ENCODE measurements at places on chromosomes 3 and 15.

DNA sequence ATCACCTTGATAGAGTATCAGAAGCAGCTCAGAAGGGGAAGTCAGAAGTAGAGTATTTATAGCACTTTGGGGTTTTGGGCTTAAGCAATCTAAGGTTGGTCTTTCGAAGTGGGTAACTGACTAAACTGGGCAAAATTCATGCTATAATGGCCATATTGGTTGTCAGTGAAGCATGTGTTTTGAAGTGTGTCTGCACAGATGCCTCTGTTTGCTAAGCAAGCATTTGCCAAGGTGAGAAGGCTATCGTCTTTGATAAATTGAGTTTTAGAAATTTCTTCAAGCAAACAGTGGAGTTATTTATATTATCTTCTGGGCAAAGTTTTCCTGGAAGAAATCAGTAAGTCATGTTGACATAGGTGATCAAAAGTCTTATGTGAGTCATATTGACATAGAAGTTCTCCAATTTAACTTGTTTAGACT is 412.8 kb upstream of the TGFBR2 start:
- DNase-seq, result peak; percentile 50

DNA sequence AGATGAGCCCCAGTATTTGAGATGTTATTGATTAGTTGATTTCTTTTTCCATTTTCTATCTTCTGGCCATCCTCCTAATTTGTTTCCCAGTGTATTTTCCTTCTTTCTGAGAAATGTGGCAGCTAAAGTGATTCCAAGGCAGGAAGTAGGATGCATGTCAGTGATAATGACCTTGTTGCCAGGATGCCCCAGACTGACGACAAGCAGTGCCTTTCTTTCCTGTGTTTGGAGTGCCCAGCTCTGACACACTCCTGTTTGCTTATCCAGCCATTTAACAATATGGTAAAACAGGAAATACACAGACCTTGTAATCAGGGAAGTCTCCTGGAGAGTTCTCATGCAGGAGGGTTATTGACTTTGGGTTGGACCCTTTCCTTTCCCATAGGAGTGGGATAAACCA is 20.4 kb downstream of the TMOD2 start:
- no peak for DNase-seq

GRCh38 chr3:157465741-157466140 is 29.1 kb downstream of the PTX3 start:
- no peak for DNase-seq

GRCh38 chr3:155602307-155602706 is 142.6 kb downstream of the PLCH1 start:
- DNase-seq, result no peak

- peak; percentile 34 for DNase-seq
Observed at GRCh38 chr3:37861620-37862041, at the start of gene CTDSPL. CTDSPL (plus strand) TSS chr3:37861880; CDS start chr3:37862200, 320 bp downstream.

GRCh38 chr3:125125821-125126245 is 70.0 kb upstream of the HEG1 start:
- no peak for DNase-seq

DNA sequence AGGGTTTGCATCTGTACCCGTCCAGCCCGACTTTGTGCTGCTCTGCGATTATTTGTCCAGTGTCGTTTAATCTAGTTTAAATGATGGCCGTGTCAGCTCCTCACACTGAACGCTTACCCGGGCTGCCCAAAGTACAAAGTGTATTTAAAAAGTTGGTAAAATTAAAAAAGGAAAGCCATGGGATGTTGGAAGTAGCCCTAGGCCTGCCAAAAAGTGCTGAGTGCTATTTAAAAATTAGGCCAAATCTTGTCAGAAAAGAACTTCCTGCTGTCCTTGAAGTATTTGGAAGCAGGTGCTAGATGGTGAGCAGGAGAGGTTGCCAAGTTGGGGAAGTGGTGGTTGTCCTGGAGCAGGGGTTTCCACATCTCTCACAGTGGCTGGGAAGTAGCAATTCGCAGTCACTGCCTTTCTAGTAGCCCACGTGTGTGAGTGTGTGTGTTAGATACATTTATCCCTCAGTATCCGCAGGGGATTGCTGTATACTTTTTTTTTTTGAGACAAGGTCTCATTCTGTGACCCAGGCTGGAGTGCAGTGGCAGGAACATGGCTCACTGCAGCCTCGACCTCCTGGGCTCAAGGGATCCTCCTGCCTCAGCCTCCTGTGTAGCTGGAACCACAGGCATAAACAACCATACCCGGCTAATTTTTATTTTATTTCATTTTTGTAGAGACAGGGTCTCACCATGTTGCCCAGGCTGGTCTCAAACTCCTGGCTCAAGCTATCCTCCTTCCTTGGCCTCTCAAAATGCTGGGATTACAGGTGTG is 664 bp downstream of the PPCDC start:
- DNase-seq, result peak; percentile 49

DNA sequence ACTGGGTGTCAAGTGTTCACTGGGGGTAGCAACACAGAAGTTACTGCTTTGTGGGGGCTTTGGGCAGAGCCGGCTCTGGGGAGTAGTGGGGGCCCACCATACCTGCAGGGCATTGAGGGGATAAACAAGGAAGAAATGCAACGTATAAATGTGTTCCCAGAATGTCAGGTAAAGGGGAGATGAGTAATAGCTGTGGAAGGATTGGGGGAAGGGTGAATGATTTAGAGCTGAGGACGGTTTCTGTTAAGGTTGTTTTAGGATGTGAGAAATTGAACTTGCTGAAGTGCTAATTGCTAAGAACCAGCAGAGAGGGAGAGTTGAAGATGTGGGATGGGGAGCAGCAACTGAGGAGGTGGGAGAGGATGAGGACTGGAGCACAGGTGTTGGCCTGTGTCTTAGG is 10.7 kb downstream of the SCG5 start:
- DNase-seq, result no peak

- DNase-seq, result no peak
Observed at GRCh38 chr3:119338754-119339153, 44.6 kb downstream of the ARHGAP31 start.

DNA sequence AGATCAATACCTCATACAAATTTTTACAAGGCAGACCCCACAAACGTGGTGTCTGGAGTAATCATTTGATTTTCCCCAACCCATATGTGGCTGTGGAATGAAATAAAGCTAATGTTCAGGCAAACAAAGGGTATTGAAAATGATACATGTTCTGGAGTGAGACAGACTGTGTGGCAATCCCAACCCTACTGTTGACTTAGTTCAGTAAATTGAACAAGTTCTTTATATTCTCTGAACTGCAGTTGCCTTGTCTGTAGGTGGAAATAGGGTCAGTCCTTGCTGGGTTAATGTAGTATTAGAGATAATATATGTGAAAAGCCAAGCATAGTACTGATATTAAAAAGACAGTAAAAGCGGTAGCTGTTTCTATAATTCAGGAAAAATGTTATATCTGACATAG is 69.0 kb downstream of the GRM7 start:
- no peak for DNase-seq

- DNase-seq, result no peak
Observed at GRCh38 chr3:16286751-16287543, 21.9 kb downstream of the OXNAD1 start.

DNA sequence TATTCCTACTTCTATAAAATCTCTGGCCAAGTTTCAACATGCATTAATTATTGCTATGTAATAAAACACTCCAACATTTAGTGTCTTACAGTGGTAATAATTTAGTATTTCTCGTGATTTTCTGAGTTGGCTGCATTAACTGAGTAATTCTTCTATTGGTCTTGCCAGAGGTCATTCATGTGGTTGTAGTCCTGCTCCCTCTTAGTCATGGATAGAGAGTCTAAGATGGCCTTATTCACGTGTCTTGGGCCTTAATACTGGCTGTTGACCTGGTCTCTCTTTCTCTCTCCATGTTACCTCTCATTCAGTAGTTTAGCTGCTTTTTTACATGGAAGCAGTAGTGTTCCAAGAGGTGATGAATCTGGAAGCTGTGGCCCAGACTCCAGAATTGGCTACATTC is 140.1 kb upstream of the ZBTB20 start:
- no peak for DNase-seq

DNA sequence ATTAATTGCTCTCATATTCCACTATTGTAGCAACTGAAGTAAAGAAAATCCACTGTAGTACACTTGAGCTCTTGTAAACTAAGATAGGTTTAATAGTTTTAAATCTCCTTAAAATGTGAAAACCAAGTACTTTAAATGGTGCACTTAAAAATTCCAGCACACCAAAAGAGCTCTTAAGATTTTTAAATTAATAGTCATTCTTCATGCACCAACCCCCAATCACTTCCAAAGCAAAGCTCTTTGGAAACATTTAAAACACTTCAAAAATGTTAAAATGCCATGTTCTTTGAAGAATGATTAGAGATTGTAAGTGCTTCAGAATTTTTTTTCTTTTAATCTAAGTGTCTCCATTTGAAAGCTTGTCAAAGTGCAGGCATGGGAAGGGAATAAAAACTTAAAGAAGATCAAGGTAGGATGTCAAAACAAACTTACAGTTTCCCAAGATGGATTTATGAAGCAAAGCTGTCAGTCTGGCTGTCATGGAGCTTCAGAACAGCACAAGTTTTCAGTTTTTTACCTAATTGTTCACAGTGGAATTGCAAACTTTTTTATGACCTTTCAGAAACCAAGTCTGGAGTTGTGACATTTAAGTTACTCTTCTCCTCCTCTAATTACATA is 84.3 kb downstream of the ARPP21 start:
- no peak for DNase-seq

DNA sequence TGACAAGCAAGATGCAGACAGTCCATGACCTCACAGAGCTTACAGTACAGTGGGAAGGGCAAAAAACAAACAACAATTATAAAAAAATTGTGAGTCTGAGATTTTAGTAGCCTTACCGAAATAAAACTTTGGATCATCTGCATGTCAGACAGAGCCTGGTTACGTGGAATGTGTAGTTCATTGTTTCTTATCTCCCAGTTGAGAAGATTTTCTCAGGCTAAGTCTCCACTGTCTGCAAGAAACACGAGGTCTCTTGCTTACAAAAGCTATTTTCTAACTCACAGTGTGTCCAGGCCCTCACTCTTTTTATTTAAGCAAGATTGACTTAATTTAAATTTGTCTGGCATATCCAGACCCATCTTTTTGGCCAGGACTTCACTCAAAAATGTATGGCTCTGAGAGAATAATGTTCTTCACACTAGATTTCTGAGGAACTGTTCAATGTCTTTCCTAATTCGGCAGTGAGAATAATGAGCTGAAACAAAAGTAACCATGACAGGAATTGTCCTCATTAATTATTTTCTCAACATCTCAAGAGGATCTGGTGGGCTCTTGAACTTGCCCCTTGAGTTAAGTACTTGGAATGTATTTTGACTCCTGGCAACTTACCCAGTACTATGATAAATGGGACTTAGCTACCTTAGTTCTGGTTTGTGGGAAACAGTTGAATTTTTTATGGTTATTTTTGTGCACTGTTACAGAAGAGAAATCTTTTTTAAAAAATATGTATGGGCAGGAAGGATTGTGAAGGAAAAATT is 265.1 kb upstream of the COL8A1 start:
- no peak for DNase-seq

GRCh38 chr3:144119633-144120032 is 148.0 kb downstream of the DIPK2A start:
- DNase-seq, result no peak

DNA sequence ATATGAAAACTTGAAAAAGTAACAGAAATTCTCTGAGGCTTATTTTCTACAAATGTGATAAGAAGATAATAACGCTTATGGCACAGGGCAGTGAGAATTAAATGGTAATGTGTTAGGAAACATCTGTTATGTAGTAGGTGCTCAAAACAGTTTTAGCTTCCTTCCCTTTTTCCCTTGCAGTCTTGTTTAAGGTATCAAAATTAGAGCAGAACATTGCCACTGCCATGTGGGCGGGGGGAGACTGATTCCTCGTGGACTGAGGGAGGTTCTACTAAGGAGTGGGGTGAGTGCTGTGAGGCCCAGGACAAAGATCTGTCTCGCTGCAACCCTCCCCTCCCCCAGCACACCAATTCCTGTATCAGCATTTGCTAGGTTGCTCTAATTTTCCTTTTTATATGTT is 702.4 kb downstream of the TUSC7 start:
- no peak for DNase-seq

- DNase-seq, result no peak
Observed at GRCh38 chr3:30518872-30519271, 87.5 kb upstream of the TGFBR2 start.

GRCh38 chr15:28917791-28918140 is 32.0 kb downstream of the APBA2 start:
- no peak for DNase-seq

GRCh38 chr3:187802928-187803259 is 57.6 kb upstream of the BCL6 start:
- DNase-seq, result no peak

GRCh38 chr3:26657348-26657976 is 34.9 kb downstream of the LRRC3B start:
- DNase-seq, result no peak

DNA sequence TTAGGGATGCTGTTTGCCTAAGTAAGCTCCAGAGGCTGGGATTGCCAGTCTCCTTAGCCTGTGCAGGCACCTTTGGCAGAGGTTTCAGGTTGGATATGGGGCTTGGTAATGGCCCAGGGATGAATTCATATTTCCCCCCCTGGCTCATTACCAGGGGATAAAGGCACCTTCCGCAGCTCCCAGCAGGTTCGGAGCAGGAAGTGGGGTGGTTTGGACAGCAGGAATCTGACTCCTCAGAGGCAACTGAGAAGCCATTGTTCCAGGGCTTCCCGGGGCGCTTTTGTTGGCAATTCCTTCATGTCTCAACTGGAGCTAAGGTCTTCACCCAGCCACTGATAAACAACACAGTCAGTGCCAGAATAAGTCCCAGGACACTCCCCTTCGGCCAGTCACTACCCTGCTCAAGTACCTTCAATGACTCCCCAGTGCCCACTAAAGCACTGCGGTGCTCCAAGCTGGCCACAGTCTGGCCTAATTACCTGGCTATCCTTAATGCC is 85.3 kb upstream of the SLC6A6 start:
- DNase-seq, result no peak

- DNase-seq, result no peak
Observed at GRCh38 chr3:25589783-25590258, 74.9 kb downstream of the TOP2B start.

DNA sequence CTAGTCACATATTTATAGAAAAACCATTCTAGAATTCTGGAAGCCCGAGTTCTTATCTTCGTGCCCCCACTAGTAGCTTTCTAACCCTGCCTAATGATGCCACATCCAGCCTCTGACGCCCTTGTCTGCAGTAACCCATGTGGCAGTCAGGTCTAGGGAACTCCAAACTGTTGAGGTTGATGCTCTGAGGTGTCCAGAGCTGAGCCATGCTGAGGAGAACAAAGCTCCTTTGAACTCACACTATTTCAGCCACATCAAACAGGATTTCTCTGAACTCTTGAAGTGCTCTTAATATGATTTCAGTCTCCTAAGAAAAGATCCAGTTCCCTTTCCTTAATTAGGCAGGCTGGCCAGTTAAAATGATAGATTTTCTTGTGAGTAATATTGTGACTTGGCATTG is 150.5 kb upstream of the ST8SIA2 start:
- DNase-seq, result no peak

GRCh38 chr3:21744793-21745192 is 6.2 kb downstream of the ZNF385D start:
- DNase-seq, result no peak

GRCh38 chr3:13332158-13332557 is 88.0 kb downstream of the NUP210 start:
- DNase-seq, result peak; percentile 56

GRCh38 chr15:65029736-65030208 is 333 bp upstream of the MTFMT start:
- no peak for DNase-seq

GRCh38 chr3:101351829-101352228 is 31.5 kb upstream of the IMPG2 start:
- no peak for DNase-seq

- DNase-seq, result no peak
Observed at GRCh38 chr3:165642761-165643420, 194.3 kb downstream of the BCHE start.
